ENCODE measurements at places on chromosomes 5 and 9.

GRCh38 chr9:112819635-112820496 is 69.3 kb downstream of the SNX30 start:
- DNase-seq = no peak

DNA sequence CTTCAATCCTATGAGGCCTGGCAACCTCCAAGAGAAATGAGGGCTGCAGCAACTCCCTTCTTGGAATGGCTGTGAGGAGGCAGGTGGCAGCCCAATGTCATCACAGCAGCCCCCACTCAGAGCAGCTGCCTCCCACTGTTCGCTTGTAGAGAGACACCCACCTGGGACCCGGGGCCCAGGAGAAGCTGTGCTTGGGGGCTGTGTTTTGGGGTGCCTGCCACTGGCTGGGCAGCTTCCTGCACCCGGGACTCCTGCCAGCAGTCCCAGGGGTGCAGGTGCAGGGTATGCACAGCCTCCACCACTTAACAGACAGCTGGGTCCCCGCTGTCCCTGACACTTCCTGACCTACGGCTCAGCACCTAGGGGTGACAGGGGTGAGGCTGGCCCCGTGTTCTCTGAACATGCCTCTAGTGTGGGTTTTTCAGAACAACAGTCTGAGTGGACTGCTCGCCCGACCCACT is 26.2 kb downstream of the NIPAL4 start:
- no peak for DNase-seq

DNA sequence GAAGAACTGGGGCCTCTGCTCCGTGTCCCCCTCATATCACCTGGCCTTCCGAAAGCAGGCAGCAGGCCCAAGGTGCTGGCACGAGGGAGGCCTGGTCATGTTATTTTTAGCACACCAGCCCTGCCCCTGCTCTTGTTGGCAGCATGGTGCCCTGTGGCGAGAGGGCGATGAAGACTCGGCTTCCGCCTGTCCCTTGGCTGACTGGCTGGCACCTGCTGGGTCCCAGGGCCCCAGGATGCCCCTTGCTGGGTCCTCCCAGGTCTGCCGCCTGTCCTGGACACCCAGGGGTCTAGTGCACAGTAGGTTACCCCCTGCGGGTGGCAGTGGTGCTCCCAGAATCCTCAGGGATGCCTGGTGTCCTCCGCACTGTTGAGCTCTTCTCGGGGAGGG is 77.0 kb downstream of the RXRA start:
- no peak for DNase-seq

- no peak for DNase-seq
These were observed 4.7 kb downstream of the BOD1 start for GRCh38 chr5:173611706-173612105.

GRCh38 chr5:170638454-170639220 is 134.8 kb downstream of the KCNIP1 start:
- peak; percentile 30 for DNase-seq

DNA sequence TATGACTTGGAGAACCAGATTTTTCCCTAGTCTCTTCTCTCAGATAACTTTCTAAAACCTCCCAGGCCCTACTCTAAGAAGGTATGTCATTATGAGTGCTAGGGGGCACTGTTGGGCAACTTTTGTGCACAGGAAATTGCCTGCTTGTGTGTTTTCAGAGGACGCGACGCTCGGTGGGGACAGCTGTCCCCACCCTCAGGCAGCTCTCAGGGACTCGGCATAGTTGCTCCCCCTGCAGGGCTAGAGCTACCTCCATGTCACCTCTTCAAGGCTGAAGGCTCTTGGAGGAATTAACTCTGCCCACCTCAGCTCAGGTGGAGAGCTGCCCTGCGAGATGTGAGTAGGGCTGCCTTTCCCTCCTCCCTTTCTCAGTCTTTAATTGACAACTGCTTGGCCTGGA is 10.2 kb upstream of the TIFAB start:
- peak; percentile 57 for DNase-seq

DNA sequence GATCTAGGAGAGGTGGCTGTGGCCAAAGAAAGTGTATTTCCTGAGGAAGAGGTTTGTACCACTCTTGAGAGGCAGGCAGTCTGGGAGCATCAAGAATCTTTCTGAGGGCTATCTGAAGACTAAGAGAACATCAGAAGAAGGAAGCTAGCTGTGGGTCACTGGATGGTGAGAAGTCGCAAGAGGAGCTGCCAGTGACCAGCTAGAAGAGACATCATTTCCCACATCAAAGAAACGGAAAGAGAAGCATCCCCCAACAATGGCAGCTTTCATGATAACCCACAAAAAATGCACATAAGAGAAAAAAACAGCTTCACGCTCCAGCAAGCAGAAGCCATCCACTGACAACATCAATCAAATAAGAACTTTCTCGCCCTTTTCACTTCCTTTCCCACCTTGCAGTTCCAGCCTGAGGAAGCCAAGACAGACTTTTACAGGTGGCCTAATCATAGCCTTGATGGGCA is 25.0 kb upstream of the CEP78 start:
- DNase-seq = no peak

- no peak for DNase-seq
These were observed 16.7 kb downstream of the TBC1D9B start for GRCh38 chr5:179890751-179891682.

GRCh38 chr5:98398465-98398864 is 375.0 kb upstream of the RGMB start:
- no peak for DNase-seq

DNA sequence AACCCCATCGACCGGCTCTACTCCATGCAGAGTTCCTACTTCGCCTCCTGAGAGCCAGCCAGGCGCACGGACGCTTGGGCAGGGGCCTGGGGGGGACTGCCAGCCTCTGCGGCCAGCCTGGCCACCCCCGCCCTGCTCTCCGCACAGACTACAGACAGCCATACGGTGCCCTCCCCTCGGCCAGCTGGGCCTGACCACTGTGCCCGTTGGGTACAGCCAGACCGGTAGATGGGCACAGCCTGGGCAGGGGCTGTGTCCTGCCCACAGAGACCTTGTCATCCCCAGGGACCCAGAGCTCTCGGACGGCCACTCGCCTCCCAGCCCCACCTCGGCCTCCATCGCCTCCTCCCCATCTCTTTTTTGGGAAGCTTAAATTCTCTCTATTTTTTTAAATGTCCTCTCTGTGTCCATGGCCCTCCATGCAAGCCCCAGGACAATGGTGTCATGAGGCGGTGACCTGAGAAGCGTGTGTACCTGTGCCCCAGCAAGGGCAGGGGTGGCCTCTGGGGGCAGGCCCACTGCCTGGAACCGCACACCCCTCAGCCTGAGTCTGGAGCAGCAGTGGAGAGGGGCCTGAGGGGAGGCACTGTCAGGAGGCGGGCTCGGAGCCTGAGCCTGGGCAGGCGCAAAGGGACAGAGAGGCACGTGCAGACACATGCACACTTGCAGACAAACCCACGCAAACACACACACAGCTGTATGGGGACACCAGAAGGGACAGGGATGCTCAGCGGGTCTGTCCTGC is 82.8 kb downstream of the LMX1B start:
- no peak for DNase-seq

GRCh38 chr5:115623658-115624057 is 2.2 kb downstream of the TMED7 start:
- DNase-seq = no peak

- DNase-seq = no peak
These were observed 162.6 kb upstream of the DMRT1 start for GRCh38 chr9:678897-679296.

- no peak for DNase-seq
These were observed 15.1 kb upstream of the GCNT4 start for GRCh38 chr5:75067434-75067833.

DNA sequence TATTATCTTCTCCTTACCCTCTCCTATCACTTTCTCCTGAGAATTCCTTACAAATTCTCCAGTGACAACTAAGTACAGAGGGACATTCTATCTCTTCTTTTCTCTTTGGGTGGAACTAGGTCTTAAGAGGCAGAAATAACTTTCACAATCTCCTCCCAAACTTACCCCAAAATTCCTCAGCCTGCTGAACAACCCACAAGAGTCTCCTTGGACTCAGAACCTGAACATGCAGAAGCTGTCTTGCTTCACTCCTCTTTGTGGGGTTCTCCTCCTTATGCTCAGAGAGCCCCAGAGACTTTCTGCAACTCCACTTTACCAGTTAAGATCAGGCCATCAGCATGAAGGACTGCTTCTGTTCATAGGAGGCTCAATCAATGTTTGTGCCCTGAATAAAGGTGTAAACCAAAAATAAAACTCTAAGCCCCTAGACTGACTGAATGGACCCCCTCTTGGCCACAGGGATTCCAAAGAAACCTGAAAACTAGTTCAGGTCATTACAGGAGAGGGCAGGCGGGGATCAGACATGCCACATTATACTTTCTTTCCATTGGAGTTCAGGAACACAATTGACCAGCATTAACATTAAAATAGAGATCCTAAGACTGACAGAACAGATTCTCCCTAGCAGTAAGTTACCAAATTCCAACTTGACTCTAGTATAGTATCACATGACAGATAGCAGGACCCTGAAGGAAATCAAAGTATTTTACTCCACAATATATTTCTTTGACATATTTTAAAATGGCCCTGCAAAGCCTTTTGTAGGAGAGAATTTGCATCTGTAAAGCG is 179.7 kb upstream of the FBXL17 start:
- DNase-seq = no peak

DNA sequence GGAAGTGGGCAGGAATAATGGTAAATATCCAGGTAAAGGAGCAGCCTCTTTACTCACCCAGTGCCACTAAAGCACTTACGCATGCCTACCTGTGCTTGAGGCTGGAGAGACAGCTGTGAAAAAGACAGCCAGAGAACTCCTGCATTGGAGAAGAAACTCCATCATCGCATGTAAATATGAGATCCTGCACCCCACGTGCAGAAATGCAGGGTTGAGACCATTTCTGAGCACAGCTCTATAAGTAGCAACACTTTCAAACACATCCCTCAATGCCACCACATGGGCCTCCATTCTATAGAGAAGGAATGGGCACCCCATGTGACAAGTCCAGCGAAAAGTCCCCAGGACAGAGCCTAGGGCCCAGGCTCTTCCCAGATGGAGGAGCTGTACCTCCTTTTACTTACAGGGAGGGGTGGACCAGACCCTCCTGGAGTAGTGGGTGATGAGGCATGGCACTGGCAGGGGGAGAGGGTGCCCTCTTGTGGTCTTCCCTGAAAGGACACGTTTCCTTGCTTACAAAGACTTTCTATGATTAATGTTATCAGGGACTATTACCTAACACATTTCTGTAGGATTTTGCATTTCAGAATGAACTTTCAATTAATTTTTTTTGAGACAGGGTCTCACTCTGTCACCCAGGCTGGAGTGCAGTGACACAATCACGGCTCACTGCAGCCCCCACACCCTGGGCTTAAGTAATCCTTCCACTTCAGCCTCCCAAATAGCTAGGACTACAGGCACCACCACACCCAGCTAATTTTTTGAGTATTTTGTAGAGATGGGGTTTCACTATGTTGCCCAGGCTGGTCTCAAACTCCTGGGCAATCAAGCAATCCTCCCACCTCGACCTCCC is 55.3 kb upstream of the IL17B start:
- no peak for DNase-seq

DNA sequence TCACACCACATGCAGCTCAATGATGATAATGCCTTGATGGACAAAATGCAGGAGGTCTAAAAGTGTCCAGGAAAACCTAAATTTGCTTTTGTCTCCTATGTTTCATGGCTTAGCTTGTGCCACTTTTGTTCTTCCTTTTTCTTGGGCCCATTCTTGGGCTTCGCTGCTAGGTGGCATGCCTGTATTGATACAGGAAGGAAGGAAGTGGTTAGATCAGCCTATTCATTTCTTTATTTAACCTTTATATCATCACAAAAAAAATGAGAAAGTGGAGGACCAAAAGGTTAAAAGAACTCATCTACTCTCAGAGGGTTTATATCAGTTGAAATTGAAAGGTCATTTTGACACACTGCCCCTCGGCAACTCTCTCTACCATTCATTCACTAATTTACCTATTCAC is 260.2 kb downstream of the ARHGAP26 start:
- no peak for DNase-seq

GRCh38 chr5:52996979-52997378 is 7.8 kb downstream of the ITGA2 start:
- DNase-seq = no peak

DNA sequence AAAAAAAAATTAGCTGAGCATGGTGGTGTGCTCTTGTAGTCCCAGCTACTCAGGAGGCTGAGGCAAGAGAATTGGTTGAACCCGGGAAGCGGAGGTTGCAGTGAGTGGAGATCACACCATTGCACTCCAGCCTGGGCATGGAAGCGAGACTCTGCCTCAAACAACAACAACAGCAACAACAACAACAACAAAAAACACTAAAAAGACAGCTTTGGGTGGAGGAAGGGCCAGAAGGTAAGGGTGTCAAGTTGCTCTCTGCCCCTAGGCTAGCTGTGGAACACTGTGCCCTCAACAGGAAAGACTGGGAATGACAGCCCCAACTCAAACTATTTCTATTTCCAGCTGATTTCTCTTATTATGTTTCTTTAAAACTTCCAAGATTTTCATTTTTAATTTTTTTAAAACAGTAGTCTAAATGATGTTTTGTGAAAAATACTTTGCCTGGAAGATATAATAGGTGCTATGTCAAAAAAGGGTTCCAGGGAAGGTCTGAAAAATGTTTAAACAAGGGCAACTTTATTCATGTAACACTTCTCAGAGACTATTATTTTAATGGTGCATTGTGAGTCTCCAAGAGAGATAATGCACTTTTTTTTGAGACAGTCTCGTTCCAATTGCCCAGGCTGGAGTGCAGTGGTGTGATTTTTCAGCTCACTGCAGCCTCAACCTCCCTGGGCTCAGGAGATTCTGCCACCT is 29.9 kb downstream of the CLINT1 start:
- DNase-seq = no peak

DNA sequence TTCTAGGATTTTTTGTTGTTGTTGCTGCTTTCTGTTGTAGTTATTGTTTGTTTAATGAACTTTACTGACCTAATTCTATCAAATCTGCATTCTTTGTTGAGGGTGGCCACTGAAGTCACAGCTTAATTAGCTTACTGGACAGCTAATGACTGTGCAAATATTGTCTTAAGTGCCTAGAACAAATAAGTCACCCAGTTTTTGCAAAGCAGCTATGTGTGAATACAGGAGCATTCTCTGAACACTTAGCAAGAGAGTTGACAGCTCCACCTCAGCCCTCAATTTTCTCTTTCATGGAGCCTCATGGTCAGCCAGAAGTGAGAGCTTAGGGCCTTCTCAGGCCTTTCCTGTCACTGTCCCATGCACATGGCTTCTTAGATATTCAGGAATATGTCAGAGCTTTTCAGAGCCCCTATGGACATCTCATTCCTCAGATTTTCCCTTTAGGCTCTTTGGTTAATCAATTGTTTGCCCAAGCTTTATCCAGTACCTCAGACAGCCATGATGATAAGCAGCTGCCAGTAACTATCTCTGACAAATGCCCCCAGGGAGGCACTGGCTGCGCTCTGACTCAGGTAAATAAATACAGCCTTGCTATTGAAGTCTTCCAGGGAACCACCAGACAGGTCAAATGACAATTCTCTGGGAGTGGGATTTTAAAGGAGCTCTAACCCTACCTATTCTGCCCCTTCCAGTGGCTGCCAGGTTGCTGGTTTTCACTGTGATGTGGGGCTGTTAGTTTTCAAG is 241.4 kb upstream of the IL12B start:
- DNase-seq = no peak

DNA sequence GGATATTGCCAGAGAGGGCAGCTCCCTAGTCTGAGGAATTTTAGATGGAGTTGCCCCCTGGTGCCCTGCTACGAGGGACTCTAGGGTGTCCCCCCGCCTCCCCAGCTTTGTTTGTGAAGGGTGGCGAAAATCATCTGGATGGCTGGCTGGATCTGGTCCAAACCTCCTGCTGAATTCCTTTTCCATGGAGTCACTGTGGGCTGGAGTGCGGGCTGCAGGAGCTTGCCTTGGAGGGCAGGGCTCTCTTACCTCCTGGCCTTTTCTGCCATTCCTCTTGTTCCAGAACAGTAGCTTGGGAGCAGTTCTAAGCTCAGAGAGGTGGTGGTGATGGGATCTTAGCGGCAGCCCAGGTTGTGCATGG is 2.1 kb downstream of the SYNPO start:
- no peak for DNase-seq
